ENCODE measurements at places on chromosomes 12 and 14.

DNA sequence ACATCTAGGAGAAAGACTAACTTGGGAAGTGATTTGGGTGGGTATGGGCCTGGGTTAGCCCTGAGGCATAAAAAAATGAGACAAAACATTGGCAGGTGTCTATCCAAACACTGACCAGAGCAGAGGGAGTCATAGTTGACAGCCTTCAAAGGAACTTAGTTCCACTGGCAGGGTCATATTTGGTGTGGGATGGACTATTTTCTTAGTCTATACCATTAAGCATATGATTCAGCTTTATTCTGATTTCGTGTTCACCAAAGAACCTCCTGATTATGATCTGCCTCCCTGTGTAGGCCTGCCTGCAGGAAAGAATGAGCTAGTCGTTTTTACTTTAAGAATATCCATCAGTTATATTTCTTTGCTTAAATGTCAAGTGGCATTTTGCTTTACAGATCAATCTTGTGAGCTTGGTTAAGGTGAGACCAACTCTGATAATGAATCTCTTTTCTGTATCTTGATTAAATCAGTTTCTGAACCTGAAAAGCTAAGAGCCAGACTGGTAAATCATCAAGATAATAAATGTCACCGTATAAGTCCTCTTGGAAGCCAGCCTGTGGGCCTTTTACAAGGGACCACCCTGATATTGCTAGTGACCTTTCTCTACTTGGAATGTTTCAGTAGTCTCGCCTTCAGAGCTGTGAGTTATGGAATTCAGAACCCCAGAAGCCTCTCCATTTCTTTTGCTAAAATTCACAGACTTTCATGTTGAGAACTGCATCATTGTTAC is 182.9 kb downstream of the MON2 start:
- no peak for DNase-seq

GRCh38 chr12:6187948-6188793 is 12.0 kb upstream of the CD9 start:
- DNase-seq = no peak

GRCh38 chr14:79011091-79011919 is 841.1 kb downstream of the NRXN3 start:
- no peak for DNase-seq

GRCh38 chr12:64796205-64796845 is 28.1 kb upstream of the TBC1D30 start:
- DNase-seq = peak; percentile 28

GRCh38 chr14:43165651-43166050 is 1341.4 kb downstream of the FSCB start:
- DNase-seq = no peak

- DNase-seq = no peak
Measured at GRCh38 chr14:105885561-105886320, 359.4 kb downstream of the TMEM121 start.

- no peak for DNase-seq
Measured at GRCh38 chr12:43357141-43357540, 194.9 kb downstream of the ADAMTS20 start.

DNA sequence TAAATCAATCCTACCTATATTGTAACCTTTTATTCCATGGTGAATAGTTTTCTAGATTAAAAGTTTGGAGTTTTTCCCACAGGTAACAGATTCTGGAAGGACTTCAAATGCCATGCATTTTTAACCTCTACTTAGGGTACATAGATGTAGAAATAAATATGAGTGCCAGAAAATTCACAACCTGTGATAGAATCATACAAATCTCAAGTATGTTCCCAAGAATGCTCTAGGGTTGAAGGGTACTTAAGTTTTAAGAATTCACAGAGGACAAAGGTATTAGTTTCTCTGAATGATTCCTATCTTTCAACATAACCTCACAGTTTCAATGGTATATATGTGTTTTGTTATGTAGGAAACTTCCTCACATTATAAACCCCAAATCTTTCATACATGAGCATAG is 511.3 kb downstream of the TMEM117 start:
- no peak for DNase-seq

GRCh38 chr12:51222461-51222860 is 4.6 kb upstream of the POU6F1 start:
- DNase-seq = no peak

DNA sequence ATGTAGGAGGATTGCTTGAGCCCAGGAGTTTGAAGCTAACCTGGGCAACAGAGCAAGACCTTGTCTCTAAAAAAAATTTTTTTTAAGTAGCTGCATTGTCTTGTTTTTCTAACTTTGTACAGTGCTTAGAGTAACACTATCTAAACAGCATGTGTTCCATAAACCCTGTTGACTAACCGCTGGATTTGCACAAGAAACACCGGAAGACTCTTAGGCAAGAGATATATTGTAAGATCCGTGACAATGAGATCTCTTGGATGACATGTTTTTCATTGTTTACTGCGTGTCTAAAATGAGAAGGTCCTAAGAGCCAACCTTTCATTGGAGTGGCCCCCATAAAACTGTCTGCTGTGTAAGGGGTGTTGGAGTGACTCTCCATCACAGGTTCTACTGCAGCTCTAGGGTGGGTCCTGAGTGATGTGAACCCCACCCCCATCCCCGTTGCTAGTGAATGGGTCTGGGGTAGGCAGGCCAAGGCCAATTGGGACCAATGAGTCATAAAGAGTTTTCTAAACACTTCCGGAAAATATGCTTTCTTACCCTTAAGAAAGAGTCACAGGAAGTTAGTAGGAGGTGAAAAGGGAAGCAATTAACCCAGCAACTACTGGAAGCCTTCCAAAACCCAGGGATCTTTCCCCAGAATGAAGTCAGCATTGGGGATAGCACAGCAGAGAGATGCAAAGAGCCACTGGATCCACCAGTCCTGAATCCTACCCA is 24.3 kb upstream of the PCNX1 start:
- DNase-seq = no peak

- no peak for DNase-seq
Measured at GRCh38 chr12:53631721-53632120, 5.5 kb upstream of the ATF7 start.

GRCh38 chr12:59874781-59875180 is 279.0 kb downstream of the SLC16A7 start:
- DNase-seq = no peak

DNA sequence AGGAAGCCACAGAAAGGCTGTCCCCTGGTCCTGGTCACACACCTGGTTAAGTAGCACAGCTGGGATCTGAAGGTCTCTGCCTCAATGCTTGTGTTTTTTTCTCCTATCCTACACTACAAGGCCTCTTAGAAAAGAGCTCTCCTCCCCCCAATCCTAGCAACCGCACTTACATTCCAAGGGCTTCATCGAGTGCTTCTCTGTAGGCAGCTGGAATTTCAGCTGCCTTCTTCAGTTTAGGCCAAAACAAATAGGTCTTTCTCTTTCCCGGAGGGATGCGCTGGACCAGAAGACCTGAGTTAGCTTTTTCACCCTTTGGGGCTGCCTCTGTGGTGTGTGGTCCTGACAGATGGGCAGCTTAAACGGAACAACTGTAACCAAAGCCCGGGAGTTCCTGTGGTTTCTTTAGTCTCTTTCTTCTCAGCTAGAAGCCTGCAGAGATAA is 109.7 kb downstream of the GPATCH2L start:
- no peak for DNase-seq

GRCh38 chr12:116323406-116324386 is 46.2 kb upstream of the MED13L start:
- no peak for DNase-seq

DNA sequence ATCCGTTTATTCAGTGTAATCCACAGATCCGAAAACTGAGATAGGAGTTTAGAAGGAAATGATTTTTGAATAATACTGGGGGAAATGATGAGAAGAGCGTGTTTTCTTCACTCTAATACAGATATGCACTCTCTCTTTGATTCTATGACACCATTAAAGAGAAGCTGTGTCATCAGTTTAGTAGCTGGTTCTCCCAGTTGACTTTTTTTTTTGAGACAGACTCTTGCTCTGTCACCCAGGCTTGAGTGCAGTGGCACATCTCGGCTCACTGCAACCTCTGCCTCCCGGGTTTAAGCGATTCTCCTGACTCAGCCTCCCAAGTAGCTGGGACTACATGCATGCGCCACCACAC is 48.4 kb upstream of the EML1 start:
- no peak for DNase-seq

- DNase-seq = no peak
Measured at GRCh38 chr12:118840878-118841277, 140.5 kb upstream of the SRRM4 start.

GRCh38 chr12:82414044-82414443 is 55.7 kb downstream of the METTL25 start:
- no peak for DNase-seq

GRCh38 chr12:113245695-113246477 is 24.6 kb downstream of the TPCN1 start:
- DNase-seq = no peak

- DNase-seq = no peak
Measured at GRCh38 chr12:121337416-121337815, 14.8 kb downstream of the ANAPC5 start.

GRCh38 chr12:46221255-46222128 is 47.4 kb downstream of the SLC38A1 start:
- no peak for DNase-seq

GRCh38 chr14:60355768-60356167 is 106.7 kb downstream of the PPM1A start:
- no peak for DNase-seq

GRCh38 chr12:90262251-90262650 is 553.6 kb upstream of the ATP2B1 start:
- DNase-seq = no peak

DNA sequence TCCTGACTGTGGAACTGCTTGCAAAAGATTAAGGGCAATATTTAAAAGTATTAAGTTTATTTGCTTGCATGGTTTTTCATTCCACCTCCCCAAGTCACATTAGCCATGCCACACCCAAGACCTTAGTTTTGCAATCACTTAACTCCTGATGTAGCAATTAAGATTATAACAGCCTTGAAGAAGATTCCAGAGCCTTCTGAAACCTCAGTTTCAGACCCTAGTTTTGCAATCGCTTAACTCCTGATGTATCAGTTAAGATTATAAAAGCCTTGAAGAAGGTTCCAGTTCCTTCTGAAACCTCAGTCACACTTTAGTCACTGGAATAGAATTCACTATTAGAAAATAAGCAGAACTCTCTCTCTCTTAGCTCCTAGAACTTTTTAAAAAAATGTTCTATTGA is 42.7 kb upstream of the DCN start:
- DNase-seq = no peak

DNA sequence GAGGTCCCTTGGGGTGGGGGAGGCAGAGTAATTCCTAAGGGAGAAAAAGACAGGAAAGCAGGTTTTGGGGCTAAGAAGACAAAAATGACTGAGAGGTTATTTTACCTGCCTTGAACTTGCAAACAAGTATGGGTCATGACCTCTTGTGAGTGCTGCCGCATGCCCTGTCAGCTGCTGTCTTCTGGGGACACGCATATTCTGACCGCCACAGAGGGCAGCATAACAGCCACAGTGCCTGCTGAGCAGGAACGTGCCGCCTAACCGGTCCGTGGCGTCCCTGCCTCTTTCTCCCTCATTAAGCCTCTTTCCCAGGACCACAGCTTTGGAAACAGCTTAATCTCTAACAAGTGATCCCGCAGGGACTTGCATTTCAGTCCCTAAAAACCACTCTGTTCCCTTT is 51.3 kb upstream of the KCNA1 start:
- no peak for DNase-seq

- DNase-seq = no peak
Measured at GRCh38 chr12:67043771-67044170, 225.4 kb upstream of the CAND1 start.

DNA sequence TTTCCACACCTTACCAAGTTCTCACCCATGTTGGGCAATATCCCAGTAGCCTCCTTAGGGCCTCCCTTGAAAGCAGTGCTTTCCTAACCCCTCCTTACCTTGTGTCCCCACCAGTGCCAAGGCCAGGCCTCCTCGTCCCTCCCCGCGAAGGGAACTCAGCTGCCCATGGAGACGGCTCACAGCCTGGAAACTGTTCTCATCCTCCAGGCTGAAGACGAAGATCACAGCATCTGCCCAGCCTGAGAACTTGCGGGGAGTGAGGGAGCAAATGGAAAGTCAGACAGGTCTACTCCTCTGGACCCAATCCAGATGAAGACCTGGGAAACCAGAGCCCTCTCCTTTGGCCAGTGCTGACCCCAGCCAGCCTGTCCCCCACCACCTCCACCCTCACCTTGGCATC is 4.6 kb downstream of the AGAP2 start:
- no peak for DNase-seq

- no peak for DNase-seq
Measured at GRCh38 chr12:95181103-95181502, 36.2 kb downstream of the FGD6 start.
